ENCODE measurements at places on chromosomes 7 and 10.

GRCh38 chr10:35554036-35554435 is 51.1 kb upstream of the GJD4 start:
- no peak for DNase-seq

DNA sequence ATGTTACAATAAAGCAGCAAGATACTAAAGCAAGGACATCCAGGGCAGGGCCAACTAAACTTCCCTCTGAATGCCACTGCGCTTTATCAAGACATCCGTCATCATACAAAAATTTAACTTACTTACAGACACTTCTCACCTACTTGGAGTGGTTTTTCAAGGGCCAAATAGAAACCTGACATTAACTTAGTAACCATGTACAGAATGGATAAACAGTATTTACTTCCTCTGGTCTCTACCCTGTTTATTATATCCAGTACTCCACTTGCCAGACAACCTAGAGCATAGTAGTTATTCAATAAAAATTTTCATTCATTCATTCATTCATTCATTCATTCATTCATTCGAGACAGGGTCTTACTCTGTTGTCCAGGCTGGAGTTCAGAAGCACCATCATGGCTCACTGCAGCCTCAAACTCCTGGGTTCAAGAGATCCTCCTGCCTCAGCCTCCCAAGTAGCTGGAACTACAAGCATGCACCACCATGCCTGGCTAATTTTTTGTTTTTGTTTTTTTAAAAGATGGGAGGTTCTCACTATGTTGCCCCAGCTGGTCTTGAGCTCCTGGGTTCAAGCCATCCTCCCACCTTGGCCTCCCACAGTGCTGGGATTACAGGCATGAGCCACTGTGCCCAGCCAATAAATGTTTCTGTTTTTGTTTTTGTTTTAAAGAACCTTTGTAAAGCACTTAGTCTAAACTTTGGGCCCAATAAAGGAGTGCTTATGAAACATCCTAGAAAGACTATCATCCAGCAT is 19.0 kb downstream of the SMURF1 start:
- no peak for DNase-seq

GRCh38 chr10:26378861-26379294 is 59.3 kb upstream of the APBB1IP start:
- DNase-seq: no peak

GRCh38 chr7:130481898-130482297 is 10.0 kb upstream of the MEST start:
- no peak for DNase-seq

DNA sequence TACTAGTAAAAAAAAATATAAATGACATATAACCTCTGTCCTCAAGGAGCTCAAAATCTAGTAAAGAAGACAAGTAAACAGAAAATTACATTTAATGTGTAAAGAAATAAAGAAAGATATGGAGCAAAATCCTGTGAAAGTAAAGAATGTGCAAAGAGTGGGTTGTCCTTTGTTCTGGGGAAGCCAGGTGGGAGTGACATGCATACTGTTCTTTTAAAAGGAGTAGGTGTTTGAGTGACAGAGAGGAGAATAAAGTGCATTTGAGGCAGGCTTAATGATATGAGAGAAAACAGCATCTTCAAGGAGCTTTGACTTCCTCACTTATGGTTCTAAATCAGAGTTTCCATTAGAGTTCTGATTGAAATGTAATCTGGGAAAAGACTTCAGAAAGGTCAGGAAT is 22.0 kb downstream of the OR6V1 start:
- no peak for DNase-seq

- no peak for DNase-seq
Measured at GRCh38 chr7:92824901-92825480, 11.4 kb downstream of the CDK6 start.

Data from NCI-H1694 treated with DMSO at 0.1 percent for 48 hours (cell line).